Activated CD8-positive, alpha-beta T cell treated with anti-CD3 and anti-CD28 coated beads for 36 hours (primary cell): ENCODE measurements at places on chromosomes 3 and 15. TPM values are rescaled to one million over a fixed set of nuclear protein-coding genes. Genes with fewer than 3 reads are reported as not detected.

Gene TIGIT
- 73.5 TPM for total RNA-seq

Gene SLC28A2
- total RNA-seq: not detected

Gene BCHE
- total RNA-seq: not detected

Gene TMEM40
- not detected for total RNA-seq

Gene MASP1
- total RNA-seq: not detected

Gene DUOX1
- total RNA-seq: not detected

Gene CLDN11
- not detected for total RNA-seq

GRCh38 chr15:39594446-39595337, 13.8 kb downstream of the THBS1 start:
- no peak for DNase-seq
- no peak overlapping the region for H3K27ac ChIP-seq
- no peak overlapping the region for H3K4me3 ChIP-seq
- peaks cover 2% of the 10 kb centered on the region for H3K27me3 ChIP-seq
- H3K4me1 ChIP-seq: peaks cover 6% of the 10 kb centered on the region

DNA sequence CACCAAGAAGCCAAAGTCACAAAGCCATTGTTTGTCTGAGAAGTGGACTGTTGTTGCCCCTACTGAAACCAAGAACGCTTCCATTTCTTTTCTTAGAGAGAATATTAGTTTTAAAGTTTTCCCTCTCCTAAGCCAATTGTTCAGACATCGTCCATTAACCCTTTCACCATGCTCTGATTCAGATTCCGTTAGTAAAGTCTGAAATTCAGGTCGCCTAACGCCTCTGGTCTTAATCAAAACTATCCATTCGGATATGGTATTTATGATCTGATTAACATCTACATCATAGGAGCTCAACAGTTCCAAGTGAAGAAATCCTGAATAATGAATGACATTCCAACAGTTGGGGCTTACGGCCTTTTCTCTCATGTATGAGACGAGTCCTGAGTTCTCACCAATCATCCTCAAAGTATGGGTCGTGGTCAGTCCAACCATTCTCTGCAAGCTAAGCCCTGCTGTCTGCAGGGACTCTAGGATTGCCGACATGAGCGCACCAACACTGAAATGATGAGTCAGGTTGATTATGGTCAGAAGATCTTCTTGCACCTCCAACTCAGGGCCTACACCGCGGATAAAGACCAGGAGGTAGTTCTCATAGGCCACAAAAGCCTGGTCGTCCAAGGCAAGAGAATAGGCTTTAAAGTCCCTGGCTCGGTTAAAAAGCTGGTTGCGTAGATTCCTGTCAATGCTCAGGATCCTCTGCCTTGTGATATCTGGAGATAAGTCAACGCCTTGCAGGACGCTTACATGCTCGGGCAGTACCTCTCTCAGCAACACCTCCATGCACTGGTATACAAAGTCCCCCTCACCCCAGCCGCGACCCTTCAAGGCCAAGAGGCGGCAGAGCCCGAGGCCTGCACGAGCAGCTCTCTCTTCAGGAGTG, 767 bp downstream of the EPM2AIP1 start:
- no peaks in the 10 kb centered on the region for H3K27me3 ChIP-seq
- no peak overlapping the region for H3K4me3 ChIP-seq
- H3K36me3 ChIP-seq: peaks cover 46% of the 10 kb centered on the region
- H3K27ac ChIP-seq: no peak overlapping the region
- DNase-seq: peak; percentile 37
- H3K4me1 ChIP-seq: peaks cover 47% of the 10 kb centered on the region

- no peaks in the 10 kb centered on the region for H3K4me1 ChIP-seq
- H3K36me3 ChIP-seq: no peaks in the 10 kb centered on the region
- no peak overlapping the region for H3K27ac ChIP-seq
Observed at GRCh38 chr3:191169566-191169965, 29.5 kb upstream of the OSTN start.

GRCh38 chr15:89971592-89971997, 29.5 kb upstream of the ZNF710 start:
- H3K36me3 ChIP-seq: no peaks in the 10 kb centered on the region
- DNase-seq: peak; percentile 71
- no peaks in the 10 kb centered on the region for H3K4me1 ChIP-seq
- no peaks in the 10 kb centered on the region for H3K27me3 ChIP-seq

DNA sequence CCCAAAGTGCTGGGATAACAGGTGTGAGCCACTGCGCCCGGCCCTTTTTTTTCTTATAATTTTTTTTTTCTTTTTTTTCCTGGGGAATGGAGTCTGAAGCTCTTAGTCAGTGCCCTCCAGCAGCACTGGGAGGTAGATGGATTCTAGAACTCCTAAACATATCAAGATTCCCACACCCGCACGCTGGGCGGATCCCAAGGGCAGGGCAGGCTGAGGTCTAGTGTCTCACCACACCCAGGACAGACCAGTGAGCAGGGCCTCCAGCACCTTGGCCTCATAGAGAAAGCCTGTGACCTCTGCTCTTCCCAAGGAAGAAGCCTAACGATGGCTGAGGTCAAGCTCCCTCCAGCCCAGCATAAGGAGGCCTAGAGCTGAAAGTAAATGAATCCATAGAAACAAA, 153.7 kb upstream of the MEF2A start:
- H3K36me3 ChIP-seq: no peaks in the 10 kb centered on the region
- no peak overlapping the region for H3K27ac ChIP-seq
- H3K4me3 ChIP-seq: no peak overlapping the region
- no peaks in the 10 kb centered on the region for H3K27me3 ChIP-seq

DNA sequence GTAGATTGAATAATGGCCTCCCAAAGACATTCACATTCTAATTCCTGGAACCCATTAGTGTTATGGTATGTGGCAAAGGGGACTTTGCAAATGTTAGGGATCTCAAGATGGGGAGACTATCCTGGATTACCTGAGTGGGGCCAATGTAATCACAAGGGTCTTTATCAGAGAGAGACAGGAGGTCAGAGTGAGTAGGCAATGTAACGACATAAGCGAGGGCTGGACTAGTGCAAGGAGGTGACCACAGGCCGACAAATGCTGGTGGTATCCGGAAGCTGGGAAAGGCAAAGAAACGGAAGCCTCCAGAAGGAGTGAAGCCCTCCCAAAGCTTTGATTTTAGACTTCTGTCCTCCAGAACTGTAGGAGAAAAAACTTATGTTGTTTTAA, 26.5 kb upstream of the AQP9 start:
- no peaks in the 10 kb centered on the region for H3K4me1 ChIP-seq
- no peak for DNase-seq
- H3K4me3 ChIP-seq: no peak overlapping the region
- H3K36me3 ChIP-seq: no peaks in the 10 kb centered on the region
- no peak overlapping the region for H3K27ac ChIP-seq

DNA sequence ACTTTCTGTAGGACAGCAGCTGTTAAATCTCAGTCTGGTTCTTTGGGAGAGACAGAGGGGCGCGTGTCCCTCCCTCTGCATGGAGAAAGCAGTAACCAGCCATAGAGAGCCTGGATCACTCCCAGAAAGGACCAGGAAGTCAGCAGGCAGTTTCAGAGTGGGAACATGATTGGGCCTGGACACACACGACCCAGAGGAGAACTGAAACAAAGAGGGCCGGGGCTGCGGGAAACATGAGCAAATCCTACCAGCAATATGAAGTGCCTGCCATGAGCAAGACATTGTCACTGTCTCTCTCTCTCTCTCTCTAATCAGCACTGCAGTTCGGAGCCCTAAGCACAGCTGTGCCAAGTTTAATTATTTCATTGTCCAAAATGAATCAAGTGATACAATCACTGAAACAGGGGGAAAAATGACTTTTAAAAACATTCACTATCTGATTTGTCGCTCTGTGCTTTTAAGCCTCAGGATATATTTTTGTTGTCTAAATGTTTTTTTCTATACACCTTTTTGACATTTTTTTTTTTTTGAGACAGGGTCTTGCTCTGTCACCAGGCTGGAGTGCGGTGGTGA, 17.6 kb downstream of the MUC13 start:
- H3K4me1 ChIP-seq: no peaks in the 10 kb centered on the region
- H3K27me3 ChIP-seq: peaks cover 7% of the 10 kb centered on the region
- no peaks in the 10 kb centered on the region for H3K36me3 ChIP-seq
- DNase-seq: no peak
- H3K4me3 ChIP-seq: no peak overlapping the region

DNA sequence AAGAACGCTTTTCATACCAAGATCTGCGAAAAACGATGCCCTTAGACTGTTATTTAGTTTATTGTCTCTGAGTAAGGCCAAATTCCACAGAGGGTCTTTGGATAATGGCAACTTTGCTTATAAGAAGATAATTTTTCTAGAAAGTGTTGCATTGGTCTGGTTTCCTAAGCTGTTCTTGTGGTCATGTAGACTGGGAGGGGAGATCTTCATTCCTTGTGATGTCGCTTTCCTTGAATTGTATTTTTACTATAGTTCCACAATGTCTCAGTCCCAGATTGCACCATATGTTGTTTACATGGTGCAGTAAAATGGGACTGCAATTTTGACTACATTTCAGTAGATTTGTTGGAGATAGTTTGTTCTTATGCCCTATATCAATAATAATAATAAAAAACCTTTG, 28.8 kb upstream of the ST3GAL6 start:
- no peaks in the 10 kb centered on the region for H3K36me3 ChIP-seq
- peaks cover 49% of the 10 kb centered on the region for H3K27me3 ChIP-seq
- DNase-seq: no peak
- no peak overlapping the region for H3K4me3 ChIP-seq
- H3K4me1 ChIP-seq: peaks cover 20% of the 10 kb centered on the region

GRCh38 chr3:141656771-141657170, 81.3 kb upstream of the RNF7 start:
- H3K36me3 ChIP-seq: no peaks in the 10 kb centered on the region
- no peak for DNase-seq
- H3K4me1 ChIP-seq: peaks cover 5% of the 10 kb centered on the region
- H3K27ac ChIP-seq: no peak overlapping the region

DNA sequence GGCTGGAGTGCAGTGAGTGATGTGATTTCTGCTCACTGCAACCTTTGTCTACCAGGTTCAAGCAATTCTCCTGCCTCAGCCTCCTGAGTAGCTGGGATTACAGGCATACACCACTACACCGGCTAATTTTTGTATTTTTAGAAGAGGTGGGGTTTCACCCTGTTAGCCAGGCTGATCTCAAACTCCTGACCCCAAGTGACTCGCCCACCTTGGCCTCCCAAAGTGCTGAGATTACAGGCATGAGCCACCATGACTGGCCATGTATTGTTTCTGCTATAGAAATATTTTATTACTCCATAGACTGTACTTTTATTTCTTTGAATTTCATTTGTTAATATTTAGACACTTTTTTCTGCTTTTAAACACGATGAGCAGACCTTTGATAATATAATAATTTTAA, 60.4 kb downstream of the GTF2E1 start:
- no peaks in the 10 kb centered on the region for H3K36me3 ChIP-seq
- H3K4me1 ChIP-seq: no peaks in the 10 kb centered on the region
- H3K27me3 ChIP-seq: peaks cover 3% of the 10 kb centered on the region

- no peak overlapping the region for H3K27ac ChIP-seq
- H3K4me3 ChIP-seq: no peak overlapping the region
- no peak for DNase-seq
Observed at GRCh38 chr3:162569314-162569713, 1072.7 kb downstream of the OTOL1 start.

DNA sequence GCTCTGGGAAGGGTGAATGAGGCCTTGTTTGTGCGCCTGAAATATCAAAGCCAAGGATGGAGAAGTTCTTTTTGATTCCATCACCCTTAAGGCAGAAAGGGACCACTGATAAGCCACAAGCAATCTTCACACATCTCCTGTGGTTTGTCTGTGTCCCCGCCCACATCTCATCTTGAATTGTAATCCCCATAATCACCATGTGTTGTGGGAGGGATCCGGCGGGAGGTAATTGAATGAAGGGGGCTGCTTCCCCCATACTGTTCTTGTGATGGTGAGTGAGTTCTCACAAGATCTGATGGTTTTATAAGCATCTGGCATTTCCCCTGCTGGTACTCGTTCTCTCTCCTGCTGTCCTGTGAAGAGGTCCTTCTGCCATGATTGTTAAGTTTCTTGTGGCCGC, 329.6 kb upstream of the RGMA start:
- H3K4me3 ChIP-seq: no peak overlapping the region
- H3K27me3 ChIP-seq: no peaks in the 10 kb centered on the region
- DNase-seq: no peak
- no peaks in the 10 kb centered on the region for H3K36me3 ChIP-seq
- no peaks in the 10 kb centered on the region for H3K4me1 ChIP-seq

DNA sequence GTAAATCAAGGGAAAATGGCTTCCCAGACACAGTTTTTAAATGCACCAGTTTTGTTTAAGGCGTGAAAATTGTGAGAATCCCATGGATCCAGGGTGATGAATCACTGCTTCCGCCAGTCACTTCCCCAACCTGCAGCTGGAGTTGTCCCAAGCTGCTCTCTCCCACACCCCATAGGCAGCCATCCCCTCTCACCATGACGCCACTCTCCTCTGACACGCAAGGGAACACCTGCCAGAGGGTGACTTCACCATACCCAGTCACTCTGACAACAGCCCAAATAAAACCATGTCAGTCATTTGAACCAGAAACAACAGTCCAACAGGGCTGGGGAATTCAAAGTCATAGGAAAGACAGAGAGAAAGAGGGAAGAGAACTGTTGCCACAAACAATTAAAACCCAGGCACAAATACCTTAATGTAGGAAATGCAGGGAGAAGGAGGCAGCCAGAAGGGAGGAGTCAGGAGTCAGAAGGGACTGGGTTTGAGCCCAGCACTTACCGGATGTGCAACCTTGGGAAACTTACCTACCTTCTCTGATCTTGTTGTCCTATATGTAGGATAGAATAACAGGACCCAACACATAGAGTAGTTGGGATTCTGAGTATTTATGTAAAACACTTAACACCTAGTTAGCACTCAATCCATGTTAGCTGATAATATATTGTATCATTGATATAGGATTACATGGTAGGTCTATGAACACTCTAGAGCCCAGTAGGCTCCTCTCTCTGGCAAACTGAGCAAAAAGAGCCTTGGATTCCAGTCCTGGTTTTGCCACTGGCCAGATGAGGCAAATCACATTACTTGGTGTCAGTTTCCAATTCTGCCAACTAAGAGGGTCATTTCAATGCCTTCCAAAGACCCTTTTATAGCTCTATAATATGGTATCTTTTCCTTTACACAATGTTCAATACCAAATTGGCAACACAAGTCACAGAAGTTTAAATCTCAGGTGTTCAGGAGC, 326.3 kb upstream of the ICE2 start:
- no peak overlapping the region for H3K4me3 ChIP-seq
- no peaks in the 10 kb centered on the region for H3K27me3 ChIP-seq
- no peak overlapping the region for H3K27ac ChIP-seq
- no peaks in the 10 kb centered on the region for H3K36me3 ChIP-seq
- peaks cover 69% of the 10 kb centered on the region for H3K4me1 ChIP-seq
- no peak for DNase-seq

DNA sequence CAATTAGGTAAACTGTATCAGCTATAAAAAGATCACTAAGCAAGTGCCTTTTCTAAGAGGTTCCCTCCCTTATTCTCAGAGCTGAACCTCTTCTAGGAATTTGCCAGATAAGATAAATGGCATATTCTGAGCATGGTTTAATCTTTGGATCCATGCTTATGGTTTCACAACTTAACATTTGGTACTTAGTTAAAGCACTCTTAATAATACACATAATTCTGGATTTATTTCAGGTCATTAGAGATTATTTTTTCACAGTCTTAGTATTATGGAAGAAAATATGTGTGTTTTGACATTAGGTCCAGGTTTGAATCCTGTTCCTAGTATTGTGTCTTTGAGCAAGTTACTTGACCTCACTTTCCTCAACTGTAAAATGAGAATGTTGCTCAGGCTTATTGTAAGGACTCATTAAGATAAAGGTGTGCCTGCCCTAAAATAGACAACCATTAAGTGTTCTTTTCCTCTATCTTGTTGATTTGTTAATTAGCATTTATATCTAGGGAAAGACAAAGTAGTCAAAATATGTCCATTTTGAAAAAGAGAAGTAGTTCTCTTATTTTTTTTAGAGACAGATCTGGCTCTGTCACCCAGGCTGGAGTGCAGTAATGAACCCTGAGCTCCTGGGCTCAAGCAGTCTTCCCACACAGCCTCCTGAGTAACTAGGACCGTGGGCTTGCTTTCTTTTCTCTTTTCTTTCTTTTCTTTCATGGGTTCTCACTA, 43.4 kb downstream of the TSC22D2 start:
- H3K27me3 ChIP-seq: no peaks in the 10 kb centered on the region
- no peak overlapping the region for H3K4me3 ChIP-seq
- H3K36me3 ChIP-seq: peaks cover 1% of the 10 kb centered on the region
- no peak for DNase-seq
